ENCODE measurements at places on chromosomes 1 and 21.

- DNase-seq, result no peak
Observed at GRCh38 chr1:99139876-99140275, 124.4 kb upstream of the PLPPR4 start.

GRCh38 chr1:61198554-61198953 is 116.2 kb downstream of the NFIA start:
- no peak for DNase-seq

GRCh38 chr1:225418598-225418997 is 9.2 kb downstream of the LBR start:
- no peak for DNase-seq

DNA sequence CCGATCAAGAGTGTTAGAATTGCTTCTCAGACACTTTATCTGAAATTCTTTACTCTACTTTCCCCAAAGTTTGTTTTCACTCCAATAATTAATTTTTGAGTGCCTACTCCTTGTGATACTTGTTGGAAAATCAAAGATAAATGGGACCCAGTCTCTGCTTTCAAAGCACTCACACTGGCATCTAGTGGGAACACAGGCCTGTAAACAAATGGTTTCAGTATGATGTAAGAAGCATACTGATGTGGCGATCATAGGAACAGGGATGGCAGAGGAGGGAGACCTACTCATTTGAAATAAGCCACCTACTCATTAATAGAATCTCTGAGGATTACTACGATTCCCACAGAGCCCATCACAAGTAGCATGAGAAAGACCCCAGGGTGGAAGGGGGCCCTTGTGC is 273.7 kb upstream of the ST6GALNAC5 start:
- DNase-seq, result no peak

DNA sequence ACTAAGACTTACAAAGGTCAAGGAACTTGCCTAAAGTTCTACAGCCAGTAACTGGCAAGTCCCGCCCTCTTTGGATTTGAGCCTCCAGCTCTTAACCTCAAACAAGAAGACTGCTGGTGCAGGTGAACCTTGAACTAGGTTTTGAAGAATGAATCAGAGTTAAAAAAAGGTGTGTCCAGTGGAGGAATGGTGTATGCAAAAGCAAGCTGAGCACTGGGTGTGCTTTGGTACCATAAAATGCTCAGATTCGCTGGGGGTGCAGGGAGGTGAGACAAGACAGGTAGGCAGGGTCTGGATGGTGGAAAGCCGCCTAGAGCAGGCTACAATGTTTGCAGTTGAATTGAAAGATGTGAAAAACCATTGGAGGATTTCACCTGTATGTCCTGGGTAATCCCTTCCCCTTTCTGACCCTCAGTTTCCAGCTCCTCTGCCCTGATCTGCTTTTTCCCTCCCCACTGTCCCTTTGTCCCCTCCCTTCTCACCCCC is 39.8 kb downstream of the FOXD2 start:
- DNase-seq, result no peak

Data from GM20000 (cell line).